ENCODE measurements at places on chromosomes 5 and 9.

DNA sequence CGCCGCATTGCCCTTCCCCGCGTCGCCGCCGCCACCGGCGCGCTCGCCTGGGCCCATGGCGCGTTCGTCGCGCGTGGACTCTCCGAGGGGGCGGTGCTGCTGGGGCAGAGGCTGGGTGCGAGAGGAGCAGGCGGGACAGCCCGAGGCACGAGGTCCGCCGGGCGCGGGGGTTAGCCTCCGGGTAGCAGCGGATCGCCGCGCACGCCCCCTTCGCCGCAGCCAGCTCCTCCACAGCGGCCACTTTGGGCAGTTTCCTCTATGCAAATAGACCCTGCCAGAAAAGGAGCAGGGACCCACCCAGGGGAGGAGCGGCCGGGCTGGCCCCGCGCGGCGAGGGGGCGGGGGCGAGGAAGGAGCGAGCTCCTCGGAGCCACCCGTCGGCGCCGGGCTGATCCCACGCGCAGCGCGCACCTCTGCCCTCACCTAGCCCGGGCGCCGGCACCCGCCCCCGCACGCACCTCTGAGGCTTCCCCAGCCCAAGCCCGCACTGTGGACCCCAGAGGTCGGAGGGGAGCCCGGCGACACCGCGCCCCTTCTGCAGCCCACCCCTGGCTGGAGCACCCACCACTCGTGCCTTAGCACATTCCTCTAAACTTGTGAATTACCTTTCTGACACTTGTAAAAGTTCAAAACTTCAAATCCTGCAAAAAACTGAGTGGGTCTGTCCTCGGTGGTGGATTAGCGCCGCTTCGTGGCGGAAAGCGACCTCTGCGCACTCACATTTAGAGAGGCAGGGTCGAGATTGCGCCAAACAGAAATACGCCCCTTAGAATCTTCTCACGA, at the start of gene COL23A1:
Gene COL23A1 (minus strand): TSS at position 253 of the 783 bp plus-strand sequence.
- DNase-seq: peak; percentile 12

DNA sequence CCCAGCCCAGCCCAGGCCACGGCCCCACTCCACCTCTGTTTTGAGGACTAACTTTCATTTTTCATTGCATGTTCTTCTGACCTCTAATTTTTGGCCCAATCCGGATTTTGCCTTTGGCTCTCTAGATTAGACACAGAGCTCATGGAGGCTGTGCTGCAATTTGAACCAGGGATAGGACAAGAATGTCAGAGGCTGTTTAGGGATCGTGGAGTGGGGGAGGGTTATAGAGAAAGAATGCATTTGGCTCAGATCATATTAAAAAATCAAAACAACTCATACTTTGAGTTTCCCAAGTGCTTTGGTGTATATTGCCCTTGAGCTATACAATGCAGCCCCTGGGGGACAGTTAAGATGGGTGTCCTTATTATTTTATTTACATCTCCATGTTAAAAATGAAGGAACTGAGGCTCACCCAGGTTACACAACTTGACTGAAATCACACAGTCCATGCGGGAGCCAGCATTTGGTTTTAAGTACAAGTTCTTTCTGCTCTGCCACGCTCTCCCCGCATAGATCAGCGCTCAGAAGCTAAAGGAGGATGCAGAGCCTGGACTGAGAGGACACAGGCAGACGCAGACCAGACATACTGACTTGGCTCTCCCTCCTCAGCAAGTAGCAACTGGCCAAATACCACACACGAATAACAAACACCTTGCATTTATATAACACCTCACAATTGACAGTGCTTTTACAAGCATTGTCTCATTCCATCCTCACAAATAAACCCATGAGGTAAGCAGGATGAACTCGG, 126.4 kb upstream of the RAI14 start:
- no peak for DNase-seq

DNA sequence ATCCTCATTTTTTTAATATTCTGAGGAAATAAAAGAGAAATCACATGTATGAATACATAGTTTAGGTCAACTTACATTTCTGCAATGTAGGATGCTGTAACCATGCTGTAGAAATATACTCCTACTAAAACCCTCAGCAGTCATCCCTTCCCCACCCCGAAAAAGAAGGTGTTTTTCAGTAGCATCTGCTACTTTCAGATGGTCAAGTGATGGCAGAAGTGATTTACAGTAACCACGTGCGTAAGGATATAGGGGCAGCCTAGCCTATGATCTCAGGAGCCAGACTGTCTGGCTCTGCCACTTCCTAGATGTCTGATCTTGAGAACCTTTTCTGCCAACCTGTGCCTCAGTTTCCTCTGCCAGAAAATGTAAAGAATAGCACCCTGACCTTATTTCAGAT, 26.0 kb upstream of the SYK start:
- no peak for DNase-seq

DNA sequence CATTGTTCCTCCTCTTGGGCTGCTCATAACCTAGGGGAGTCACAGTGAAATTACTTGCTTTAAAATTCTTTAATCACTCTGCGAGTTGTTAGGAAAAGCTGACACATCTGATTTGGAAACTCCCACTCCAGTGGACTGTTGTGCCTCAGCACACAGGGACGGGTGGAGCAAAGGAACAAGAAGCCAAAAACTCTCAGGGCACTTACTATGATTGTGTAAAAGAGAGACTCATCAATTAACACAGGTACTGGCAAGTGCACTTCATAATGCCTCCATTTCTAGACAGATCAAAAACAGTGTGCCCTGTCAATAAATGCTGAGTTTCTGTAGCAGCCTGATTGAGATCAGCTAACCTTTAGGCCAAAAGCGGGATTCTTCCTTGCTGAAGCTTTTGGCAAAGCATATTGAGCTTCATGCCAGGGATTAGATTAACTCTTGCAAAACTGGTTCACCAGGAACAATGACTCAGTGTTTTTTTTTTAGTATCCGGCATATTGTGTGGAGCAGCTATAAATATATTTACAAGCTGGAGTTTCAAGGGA, 55.9 kb downstream of the TMC1 start:
- DNase-seq: no peak

DNA sequence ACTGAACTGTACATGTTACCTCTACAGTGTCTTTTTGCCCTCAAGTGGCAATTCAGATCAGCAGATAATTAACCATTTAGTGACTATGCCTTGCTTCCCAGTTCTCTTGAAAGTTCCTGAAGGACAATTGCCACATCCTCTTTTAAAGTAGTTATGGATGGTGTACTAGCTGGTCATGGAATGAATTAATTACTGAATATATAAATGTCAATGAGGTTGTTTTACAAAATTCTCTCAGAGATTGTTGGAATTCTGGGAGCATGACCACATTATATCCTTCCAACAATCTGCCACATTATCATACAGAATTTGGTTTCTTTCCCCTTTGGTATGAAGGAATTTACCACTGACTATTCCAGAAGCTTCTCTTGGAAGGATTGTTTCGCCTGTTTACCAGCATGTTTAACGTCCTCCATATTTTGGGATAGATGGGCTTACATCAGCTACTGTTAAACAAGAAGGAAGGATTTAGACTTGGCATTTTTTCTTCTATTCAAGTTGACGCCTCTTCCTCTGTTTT, 176.4 kb downstream of the CD180 start:
- DNase-seq: no peak

- no peak for DNase-seq
Measured at GRCh38 chr9:70601000-70601951, 186.8 kb upstream of the KLF9 start.

DNA sequence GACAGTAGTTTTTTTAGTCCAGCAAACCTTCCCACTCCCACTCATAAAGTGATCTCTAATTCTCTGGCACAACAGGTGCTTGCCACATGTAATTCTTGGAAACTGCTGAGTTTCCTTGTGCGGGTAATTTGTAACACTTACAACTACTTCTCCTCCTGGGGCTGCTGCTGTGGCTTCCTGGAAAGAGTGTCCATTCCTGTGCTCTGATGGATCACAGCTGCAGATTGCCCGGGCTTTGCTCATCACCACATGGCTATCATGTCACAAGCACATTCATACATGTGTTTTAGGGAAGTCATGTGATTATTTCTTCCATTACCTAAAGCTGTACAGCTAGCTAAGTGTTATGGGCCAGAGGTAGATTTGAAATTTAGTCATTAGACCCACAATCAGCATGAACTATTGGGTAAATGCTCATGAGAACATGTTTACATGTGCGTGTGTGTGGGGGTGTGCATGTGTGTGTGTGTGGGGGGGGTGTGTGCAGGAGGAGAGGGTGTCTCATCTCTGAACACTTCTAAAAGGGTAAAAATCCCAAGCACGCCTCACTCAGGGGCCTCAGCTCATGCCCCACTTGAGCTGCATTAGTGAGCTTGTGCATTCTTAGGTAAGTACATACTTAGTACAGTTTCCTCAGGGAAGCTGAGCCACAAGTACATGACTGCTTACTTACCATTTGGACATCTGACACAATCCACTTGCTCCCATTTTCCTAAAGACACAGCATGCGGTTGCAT, 118.1 kb upstream of the CCDC112 start:
- DNase-seq: no peak

- no peak for DNase-seq
Measured at GRCh38 chr9:68672215-68672614, 32.8 kb upstream of the PIP5K1B start.

DNA sequence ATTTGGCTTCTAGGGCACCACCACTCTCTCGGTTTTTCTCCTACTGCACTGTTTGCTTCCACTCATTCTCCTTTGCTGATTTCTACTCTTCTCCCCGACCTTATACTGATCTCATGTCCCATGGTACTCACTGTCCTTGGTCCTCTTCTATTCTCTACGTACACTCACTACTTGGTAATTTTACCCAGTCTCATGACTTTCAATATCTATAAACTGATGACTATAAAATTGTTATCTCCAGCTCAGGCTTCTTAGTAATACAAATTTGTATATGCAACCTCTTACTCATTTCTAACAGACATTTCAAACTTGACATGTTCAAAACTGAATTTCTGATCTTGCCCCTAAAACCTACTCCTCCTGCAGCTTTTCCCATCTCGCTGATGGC, 4.1 kb downstream of the RAPGEF6 start:
- DNase-seq: no peak

GRCh38 chr9:126952205-126952977, 37.8 kb downstream of the RALGPS1 start:
- no peak for DNase-seq

DNA sequence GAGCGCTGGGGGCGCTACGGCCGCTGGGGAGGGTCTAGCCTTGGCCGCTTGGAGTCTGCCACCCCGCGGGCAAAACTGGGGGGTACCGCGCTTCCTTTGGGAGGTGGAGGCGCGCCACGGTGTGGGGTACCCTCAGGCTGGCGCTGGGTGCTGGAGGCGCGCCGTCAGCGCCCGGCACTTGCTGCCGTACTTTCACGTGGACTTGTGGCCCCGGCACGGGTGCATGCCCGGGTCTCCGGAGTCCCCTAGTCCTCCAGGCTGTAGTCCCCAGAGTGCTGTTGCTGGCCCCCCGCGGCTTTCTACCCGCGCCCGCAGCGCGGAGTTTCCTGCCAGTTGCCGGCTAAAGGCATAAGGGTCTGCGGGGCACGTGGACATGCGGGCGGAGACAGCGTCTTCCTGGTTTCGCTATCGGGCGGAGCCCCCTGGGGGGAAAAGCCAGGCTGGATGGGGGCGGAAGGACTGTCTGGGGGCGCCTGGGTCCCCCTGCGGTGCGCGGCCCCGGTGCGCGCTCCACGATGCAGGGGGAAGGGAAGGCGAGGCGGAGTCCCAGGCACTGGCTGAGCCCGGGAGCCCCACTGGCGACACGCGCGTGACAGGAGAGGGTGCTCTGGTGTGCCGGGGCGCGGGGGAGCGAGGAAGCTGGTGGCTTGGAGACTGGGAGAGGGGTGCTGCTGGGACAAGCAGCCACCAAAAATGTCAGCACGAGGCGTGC, 666 bp downstream of the PPARGC1B start:
- DNase-seq: peak; percentile 39

GRCh38 chr5:149605998-149606724, 24.9 kb downstream of the ARHGEF37 start:
- no peak for DNase-seq

- DNase-seq: no peak
Measured at GRCh38 chr9:136318111-136318775, 9.1 kb upstream of the GPSM1 start.

GRCh38 chr5:125487231-125487630, 740.8 kb upstream of the ZNF608 start:
- no peak for DNase-seq

- DNase-seq: no peak
Measured at GRCh38 chr5:9188956-9189355, 356.9 kb downstream of the SEMA5A start.

- DNase-seq: peak; percentile 22
Measured at GRCh38 chr9:4666042-4666699, at the start of gene SPATA6L. Gene SPATA6L (minus strand): TSS chr9:4666480. CDS start chr9:4666250, 230 bp downstream.

- no peak for DNase-seq
Measured at GRCh38 chr5:148011398-148012137, 52.2 kb upstream of the SPINK5 start.

DNA sequence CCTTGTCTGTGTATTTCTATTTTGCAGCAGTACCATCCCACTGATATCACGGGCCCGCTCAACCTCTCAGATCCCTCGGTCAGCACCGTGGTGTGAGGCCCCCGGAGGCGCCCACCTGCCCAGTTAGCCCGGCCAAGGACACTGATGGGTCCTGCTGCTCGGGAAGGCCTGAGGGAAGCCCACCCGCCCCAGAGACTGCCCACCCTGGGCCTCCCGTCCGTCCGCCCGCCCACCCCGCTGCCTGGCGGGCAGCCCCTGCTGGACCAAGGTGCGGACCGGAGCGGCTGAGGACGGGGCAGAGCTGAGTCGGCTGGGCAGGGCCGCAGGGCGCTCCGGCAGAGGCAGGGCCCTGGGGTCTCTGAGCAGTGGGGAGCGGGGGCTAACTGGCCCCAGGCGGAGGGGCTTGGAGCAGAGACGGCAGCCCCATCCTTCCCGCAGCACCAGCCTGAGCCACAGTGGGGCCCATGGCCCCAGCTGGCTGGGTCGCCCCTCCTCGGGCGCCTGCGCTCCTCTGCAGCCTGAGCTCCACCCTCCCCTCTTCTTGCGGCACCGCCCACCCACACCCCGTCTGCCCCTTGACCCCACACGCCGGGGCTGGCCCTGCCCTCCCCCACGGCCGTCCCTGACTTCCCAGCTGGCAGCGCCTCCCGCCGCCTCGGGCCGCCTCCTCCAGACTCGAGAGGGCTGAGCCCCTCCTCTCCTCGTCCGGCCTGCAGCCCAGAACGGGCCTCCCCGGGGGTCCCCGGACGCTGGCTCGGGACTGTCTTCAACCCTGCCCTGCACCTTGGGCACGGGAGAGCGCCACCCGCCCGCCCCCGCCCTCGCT, 1.9 kb downstream of the LRRC26 start:
- no peak for DNase-seq

GRCh38 chr5:138504799-138505198, 38.2 kb downstream of the ETF1 start:
- no peak for DNase-seq

GRCh38 chr5:154236536-154237375, 46.2 kb downstream of the GALNT10 start:
- DNase-seq: no peak
